ENCODE measurements at places on chromosomes 6 and 20.
A peak's percentile ranks its signal among the peaks of the same experiment; 100 is the strongest.

GRCh38 chr6:144594585-144594984 is 309.4 kb downstream of the UTRN start:
- DNase-seq, result no peak

GRCh38 chr20:43188861-43189553 is 699 bp downstream of the PTPRT start:
- DNase-seq, result no peak

GRCh38 chr6:1696463-1696850 is 86.7 kb downstream of the FOXC1 start:
- no peak for DNase-seq

DNA sequence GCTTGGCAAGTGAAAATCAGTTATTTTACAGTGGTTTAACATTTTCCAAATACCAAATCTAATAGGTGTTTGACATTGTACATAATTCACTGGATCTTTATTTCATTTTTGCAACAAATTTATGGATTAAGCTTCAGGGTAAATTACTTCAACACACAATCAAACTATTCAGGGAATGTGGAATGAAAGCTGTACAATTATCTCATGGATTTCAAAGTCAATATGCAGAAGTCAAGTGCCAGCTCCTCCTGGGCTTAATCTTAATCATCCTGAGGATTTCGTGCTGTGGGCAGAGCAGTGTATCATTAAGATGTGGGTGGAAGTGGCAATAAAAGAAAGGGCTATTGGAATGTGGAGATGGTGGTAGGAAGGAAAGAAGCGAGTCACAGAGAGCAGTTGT is 548.8 kb downstream of the COL12A1 start:
- DNase-seq, result peak; percentile 39

DNA sequence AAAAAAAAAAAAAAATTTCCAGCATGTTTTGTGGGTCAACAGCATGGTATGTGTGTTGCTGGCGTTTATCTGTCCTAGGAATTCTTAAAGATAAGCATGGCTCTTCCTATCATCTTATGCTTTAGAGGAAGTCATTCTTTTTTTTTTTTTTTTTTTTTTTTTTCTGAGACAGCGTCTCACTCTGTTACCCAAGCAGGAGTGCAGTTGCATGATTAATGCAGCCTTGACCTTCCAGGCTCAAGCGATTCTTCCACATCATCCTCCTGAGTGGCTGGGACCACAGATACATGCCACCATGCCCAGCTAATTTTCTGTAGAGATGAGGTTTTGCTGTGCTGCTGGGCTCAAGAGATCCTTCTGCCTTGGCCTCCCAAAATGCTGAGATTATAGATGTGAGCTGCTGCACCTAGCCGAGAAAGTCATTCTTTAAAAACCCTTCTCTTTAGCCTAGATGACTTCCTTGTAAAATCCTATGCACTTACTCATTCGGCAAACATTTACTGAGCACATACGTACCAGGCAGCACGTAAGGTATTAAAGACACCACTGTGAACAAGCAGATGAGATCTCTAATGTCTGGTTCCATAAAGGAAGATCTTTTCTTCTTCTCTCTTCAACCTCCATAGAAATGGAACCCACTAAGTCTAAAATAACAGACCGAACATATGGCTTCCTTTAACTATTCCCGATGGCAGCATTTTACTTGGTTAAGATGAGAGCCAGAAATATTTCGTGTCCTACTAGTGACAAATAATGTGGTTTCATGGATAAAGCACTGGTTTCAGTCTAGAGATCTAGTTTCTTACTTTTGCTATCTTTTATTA is 122.4 kb downstream of the RIN2 start:
- peak; percentile 23 for DNase-seq

DNA sequence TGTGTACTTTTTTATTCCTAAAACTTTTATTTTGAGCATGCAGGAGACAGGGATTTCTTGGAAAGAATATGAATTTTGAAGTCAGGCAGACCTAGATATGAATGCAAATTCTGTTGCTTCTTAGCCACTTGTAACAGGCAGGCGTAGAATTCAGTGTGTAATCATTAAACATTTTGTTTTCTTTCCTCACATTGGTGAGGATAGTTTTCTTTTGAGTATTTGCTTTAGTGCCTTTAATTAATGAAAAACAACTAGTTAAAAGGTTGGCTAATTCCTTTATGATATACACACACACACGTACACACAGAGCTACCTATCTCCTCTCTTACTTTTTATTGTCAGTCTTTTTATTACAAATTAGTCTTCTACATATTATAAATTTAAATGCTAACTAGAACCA is 342.3 kb downstream of the CDKAL1 start:
- no peak for DNase-seq

DNA sequence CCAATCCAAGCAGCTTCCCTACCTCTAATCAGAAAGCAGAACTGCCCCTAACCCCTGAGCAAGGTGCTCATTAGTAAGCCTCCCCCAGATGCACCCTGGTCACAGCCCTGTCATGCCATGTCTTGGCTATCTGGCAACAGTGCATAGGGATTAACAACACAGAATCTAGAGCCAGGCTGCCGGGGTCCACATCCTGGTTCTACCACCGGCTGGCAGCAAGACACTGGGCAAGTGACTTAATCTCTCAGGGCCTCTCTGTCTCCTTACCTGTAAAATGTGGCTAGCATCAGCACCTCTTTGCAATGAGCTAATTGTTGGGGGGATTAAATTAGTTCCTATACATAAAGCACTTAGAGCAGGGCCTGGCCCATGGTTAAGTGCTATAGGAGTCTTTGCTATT is 68.1 kb downstream of the CPNE5 start:
- DNase-seq, result no peak
